ENCODE measurements at places on chromosomes 1 and 21. TPM values are rescaled to one million over a fixed set of nuclear protein-coding genes. Genes with fewer than 3 reads are reported as not detected.

DNA sequence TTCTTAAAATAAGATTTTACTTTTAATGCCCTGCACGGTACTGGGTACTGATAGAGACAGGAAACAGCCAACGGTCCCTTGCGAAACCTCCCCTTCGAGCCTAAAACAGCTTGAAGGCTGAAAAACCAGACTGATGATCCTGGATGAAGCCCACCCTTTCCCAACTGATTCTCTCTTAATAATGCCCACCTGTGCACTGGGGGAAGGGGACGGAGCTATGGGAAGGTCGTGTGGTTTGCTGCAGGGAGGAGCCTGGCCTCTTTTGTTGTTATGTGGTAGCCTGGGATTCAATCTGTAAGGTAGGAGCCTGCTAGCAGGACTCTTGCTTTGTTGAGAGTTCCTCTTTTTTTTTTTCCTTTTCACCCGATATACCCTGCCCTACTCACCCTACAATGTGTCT is 25.6 kb downstream of the SAMSN1 start:
- no peak for DNase-seq

DNA sequence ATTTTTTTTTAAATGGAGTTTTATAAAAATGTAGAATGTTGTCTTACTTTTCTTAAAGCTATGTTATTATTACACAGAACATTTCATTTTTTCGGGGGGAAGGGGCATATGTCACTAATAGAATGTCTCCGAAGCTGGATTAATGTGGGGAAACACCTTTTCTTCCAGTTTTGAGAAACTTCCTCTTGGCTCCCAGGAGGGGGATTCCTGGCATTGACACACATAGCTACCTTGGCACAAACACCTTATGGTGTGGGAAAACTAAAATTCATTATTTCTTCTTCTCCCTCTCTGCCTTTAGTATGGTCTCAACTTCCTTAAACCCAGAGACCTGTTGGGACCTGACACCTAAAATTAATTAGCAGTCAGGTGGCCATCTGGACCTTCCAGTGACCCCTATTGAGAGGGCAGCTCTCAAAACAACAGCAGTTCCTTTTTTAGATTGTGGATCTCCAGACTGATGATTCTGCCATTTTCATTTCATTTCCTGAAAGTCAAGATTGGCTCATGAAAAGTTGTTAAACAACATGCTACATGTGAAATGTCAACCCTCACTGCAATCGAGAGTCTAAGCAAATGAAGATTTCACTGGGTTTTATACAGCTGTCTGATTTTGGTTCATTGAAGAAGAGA is 70.1 kb upstream of the EDEM3 start:
- DNase-seq, result no peak

DNA sequence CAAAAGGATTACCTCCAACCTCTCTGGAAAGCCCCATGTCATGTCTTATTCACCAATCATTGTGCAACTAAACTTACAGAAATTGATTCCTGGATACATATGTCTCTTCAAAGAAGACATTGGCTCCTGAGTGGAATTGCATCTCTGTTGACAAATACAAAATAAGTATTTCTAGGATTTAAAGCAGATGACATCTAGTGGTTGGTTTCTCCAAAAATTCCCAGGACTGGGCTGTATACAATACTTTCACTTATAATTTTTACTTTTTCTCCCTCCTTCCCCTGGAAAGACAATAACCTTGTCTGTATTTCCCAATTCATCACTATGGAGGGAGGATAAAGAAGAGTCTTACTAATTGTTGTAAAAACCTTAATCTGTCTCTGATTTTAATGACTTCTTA is 1347.4 kb downstream of the NCAM2 start:
- DNase-seq, result no peak

DNA sequence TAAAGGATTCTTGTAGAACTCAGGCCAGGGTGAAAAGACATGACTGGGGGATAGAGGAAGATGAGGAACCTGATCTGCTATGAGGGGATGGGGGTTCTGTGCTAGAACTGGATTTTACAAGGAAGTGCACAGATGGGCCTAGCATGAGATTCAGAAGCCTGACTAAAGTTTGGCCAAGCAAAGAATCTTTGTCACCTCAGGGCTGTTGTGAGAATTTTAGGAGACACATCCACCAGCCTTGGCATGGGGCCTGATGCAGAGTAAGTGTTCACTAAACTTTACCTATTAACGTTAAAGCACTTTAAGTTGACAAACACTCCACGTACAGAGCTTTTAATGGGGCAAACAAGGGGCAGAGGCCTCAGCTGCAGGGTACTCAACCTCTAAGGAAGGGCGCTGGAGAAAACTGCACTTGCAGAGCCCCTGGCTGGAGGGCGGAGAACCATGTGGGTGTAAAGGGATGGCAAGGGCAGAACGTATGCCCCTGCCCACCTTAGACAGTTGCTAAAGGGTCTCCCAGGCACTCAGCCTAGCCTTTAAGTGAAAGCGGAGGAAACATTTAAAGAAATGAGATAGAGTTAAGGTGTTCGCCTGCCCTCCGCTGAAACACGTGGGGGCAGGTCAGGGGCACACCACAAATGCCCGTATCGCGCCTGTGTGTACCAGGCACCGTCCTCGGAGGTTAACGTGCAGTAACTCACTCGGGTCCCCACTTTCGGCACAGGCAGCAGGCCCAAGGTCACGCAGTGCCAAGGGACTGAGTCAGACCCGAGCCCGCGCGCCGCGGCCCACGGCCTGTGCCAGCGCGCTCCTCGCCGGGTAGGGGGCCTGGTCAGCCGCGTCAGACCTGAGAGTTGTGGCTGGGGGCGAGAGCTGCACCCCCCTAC is 990 bp upstream of the MRPS6 start:
- no peak for DNase-seq

DNA sequence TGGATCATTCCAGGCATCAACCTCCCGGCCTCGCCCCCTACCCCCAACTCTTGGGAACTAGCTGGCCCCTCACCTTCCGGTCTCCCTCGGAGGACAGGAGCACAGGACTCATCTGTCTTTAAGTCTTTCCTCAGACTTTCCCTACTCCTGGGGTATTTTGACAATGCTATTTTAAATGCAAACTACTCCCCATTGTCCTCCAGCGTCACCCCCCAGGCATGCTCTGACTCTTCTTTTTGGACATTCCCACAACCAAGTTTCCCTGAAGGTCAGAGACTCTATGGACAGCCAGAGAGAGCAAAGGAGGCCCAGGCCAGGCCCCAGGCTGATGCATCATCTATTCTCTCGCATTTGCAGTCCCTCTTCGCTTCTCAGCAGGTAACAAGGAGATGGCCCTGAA is 424.3 kb downstream of the PCP4 start:
- no peak for DNase-seq

DNA sequence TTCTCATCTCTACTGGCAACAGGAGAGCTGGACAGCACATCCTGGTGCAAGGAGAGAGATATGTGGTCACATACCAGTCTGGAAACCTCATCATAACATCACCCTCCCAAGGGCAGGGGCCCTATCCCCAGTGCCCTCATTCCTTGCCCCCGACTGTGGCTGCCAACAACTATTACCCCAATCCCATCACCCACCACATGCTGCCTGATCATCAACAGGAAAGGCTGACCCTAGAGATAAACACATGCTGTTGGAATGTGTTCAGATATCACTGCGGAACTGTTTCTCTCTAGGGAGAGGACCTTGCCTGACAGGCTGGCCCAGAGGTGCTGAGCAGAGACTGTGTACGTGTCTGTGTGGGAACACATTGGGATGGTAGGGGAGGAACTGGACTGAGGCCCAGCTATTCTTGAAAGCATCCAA is 4.5 kb upstream of the INKA2 start:
- DNase-seq, result no peak

DNA sequence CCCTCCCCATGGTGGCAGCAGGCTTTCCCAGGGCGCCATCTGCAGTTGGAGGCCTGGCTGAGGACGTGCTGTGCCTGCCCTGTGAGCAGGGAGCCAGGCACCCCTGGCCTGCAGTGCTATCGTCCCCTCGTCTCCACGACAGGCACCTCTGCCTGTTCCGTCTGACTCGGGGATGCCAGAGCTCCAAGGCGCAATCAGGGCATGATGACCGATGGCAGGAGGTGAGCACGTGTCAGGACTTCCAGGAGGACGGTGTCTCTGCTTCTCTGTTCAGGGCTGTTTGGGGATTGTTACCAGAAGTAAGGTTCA is 125.2 kb downstream of the PCBP3 start:
- DNase-seq, result no peak

Gene CRYAA
- total RNA-seq, result not detected

Gene NOS1AP
- total RNA-seq, result 2.3 TPM

Gene ZNF684
- total RNA-seq, result 1.2 TPM

Gene MXRA8
- total RNA-seq, result not detected
